Stimulated activated CD4-positive, alpha-beta T cell treated with anti-CD3 and anti-CD28 coated beads, Interleukin-4, amount 100 ng/mL, for 4 hours (primary cell): ENCODE measurements at places on chromosomes 7 and 10.
A peak's percentile ranks its signal among the peaks of the same experiment; 100 is the strongest.

DNA sequence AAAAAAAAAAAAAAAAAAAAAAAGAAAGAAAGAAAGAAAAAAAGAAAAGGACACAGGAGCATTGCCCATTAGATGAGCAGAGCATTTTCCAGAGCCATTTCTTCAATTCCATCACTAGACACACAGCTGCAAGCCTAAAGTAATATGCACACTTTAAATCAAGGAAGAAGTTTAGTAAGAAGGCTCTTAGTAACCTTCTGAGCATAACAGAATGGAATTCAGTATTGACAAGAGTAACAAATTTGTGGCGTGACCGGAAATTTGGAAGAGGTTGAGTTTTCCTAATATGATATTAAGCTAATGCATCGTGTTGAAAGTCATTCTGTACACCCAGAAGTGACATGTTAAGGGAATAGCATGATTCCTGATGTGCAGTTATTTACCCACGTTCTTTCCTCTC lies 35.3 kb downstream of the SMURF1 start:
- no peak for DNase-seq

- DNase-seq: no peak
These were observed 26.2 kb downstream of the PRKAR2B start for GRCh38 chr7:107070710-107071109.

DNA sequence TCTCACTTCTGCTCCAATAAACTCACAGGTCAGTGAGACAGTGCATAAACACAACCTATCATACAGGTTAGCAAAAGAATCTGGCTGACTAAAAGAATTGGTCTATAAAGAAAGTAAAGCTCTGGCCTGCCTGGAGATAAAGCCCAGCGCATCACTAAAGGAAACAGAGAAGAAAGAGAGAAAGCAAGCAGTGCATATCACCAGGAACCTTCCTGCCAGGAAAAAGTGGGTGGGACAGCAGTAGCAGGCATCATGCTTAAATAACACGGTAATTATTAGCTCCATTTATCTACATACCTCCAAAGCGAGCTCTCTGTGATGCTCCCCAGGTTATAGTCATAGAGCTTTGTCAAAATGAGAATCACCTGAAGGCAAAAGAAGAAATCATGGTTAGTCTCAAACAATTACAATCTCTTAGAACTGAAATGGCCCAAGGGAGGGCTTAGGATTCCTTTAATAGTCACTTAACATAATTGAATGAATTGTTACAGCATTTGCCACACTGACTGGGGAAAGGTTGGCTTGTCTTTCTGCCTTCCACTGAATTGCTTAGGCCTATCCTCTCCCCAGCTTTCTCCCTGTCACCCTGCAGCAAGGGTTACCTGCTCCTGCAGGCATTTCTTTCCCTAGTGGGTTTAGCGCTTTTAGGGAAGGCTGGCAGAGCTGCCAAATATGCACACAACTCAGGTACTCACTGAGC lies 208.1 kb downstream of the SORCS1 start:
- DNase-seq: no peak

DNA sequence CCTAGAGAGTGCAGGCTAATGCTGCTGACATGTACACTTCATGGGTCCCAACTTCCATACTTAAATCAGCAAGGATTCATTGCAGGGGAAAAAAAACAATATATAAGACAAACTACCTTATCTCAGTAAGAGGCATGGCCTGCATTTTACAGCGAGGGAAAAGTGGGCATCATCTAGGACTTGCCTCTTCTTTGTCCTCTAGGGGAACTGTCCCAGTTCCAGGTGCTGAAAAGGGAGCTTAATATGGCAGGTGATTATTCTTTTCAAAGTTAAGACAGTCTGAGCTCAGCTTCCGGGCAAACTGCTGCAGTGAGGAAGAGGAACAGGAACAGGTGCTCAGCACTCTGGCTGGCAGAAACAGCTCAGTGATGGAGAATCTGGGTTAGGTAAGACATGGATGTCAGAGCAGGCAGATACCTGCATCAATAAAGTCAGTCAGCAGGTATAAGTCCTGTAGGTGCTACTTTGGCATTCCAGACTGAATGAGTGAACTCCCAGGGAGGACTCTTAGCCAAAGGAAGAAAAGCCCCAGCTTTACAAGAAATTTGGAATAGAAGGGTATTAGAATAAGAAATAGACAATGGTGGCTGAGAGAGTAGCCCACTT lies 147.2 kb downstream of the TMEM178B start:
- no peak for DNase-seq

GRCh38 chr10:74078037-74078436 lies 72.6 kb downstream of the AP3M1 start:
- peak; percentile 15 for DNase-seq

GRCh38 chr10:78292250-78292981 lies 258.8 kb downstream of the RPS24 start:
- no peak for DNase-seq

DNA sequence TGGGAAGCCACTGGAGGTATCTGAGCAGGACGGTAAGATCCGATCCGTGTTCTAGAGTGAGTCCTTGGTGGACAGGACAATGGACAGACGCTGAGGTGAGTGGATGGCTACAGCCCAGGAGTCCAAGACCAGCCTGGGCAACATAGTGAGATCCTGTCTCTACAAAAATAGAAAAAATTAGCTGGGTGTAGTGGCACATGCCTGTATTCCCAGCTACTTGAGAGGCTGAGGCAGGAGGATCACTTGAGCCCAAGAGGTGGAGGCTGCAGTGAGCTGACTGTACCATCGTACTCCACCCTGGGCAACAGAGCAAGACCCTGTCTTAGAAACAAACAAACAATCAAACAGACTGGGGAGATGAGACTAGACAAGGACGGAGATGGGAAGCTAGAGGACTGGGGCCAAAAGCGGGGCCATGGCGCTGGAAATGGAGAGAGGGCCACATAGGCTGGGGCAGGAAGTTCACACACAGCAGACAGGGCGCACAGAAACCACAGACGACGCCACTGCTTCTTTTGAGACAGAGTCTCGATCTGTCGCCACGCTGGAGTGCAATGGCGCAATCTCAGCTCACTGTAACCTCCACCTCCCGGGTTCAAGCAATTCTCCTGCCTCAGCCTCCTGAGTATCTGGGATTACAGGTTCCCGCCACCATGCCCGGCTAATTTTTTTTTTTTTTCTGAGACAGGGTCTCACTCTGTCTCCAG lies 24.7 kb downstream of the DAGLB start:
- no peak for DNase-seq

DNA sequence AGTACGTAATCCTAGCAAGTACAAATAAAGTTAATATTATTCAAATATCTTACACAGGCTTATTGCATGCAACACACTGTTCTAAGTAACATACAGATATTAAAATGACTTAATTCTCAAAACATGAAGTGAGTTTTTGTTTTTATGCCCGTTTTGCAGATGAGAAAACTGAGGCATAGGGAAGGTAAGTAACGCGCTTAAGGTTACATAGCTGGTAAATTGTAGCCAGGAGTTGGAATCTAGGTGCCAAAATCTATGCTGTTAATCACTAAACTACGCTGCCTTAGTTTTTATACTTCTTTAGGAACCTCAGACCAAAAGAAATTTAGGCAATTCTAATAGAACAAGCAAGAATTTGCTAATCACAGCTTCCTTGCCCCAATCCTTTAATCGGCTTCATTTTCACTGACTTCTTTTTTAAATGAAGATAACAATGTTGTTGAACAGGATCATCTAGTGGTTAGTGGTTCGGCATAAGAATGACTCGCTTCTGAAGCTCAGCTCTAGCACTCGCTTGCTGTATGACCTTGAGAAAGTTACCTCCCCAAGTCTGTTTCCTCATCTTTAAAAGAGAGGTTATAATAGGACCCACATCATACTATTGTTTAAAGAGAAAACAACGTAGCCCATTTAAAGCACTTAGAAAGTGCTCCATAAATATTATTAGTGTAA lies 1.0 kb upstream of the LRRTM3 start:
- DNase-seq: no peak

GRCh38 chr7:80611779-80612178 lies 26.7 kb upstream of the CD36 start:
- no peak for DNase-seq

GRCh38 chr7:4861673-4862072 lies at the start of gene PAPOLB:
Gene PAPOLB, minus strand, starts transcription at chr7:4862030. Its CDS starts 220 bp downstream, at chr7:4861810.
- DNase-seq: no peak

DNA sequence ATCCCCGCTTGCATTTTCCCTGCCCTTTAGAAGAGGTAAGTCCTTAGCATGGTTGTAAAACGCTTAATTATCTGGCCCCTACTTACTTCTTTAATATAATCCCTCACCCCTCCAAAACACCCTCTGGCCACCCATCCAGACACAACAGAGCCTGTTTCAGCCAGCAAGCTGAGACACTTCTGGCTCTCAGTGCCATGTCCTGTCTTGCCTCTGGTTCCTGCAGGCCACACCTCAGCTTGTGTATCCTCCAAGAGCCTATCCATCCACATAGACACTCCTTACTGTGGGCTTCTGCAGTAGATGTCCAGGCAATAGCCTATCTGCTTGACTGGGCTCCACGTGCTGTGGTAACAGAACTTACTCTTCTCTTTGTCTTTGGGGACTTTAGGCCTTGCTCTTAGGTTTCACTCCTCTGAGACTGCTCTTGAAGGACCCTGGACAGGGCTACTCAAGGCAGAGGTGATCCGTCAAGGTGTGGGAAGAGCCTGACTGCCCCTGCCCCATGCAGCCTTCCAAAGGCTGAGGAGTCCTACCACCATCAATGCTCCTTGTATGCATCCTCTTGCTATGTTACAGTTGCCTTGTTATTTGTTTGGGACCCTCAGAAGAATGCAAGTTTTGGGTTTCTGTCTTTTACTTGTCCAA lies 149.9 kb downstream of the CHN2 start:
- no peak for DNase-seq

GRCh38 chr7:97401398-97401797 lies 283.9 kb downstream of the SDHAF3 start:
- DNase-seq: no peak

DNA sequence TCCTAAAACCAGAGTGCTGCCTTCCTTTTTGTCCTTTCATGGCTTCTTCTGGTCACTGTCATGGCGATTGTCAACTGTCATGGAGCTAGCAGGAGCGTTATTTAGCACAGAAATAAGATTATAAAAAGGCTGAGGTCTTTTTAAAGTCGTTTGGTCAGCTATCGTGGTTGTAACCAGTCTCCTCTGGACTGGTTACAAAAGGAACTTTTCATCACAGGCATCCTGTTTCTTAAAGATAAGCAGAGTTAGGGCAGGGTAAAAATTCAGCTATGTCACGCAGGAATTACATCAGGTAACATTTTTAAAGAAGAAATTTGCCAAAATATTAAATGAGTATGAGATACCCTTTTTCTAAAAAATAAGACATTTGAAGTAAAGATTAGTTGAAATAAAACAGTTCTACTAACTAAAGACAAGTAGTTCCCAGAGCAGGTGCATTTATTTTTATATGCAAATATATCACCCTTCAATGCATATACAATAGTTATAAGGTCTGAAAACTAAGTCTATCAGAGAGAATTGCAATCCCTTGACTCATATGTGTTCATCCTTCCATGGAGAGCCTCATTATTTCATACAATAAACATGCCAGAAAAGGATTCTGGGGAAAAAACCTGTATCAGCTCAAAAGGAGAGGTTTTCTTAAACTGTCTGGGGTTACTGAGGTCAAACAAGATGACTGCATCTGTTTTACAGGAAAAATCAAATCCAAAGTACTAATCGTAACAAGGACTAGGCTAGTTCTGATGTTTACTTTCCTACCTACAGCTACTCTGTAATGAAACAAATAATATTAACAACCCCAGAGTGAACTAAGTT lies 20.9 kb downstream of the FAM24A start:
- no peak for DNase-seq

DNA sequence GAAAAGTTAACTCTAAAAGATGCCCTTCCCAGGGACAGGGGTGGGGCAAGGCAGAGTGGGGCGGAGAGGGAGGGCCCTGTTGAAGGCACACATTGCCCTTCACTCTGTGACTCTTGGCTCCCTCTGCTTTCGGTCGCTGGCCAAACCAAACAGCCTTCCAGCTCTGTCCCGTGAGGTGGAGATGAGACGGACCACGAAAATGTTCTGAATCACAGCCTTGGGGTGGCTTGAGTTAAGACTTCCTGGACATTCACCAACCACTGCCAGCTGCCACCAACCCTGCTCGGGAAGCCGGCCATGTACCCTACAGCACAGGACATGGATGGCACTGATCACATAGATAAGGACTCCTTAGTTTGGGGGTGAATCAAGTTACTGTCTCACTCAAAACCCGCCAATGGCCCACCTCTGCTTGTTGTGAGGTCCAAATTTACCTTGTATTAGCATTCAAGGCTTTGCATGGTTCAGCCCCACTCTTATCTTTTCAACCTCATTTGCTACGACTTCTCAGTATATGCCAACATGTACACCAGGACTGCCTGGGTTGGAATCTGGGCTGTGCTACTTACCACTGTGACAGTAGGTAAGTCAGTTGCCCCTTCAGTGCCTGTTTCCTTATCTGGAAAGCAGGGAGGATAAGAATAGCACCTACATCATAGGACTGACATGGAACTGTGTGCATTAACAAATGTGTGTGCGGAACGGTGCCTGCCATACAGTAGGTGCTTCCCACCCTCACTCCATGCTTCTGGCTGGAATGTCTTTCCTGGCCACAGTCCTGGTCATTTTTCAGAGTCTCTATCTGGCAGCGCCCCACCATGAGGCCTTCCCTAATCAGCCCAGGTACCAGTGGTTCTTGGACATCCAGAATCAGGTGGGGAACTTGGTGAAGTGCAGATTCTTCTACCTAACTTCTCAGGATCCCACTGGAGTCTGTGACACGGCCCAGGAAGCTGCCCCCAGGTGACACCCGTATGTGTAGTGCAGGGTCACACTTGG lies 28.0 kb downstream of the ITPRIP start:
- no peak for DNase-seq

GRCh38 chr7:101754424-101755159 lies 62.8 kb upstream of the CUX1 start:
- DNase-seq: no peak
